Upper lobe of right lung (tissue), 1 donor: ENCODE measurements at places on chromosomes 16 and 17. TPM values are rescaled to one million over a fixed set of nuclear protein-coding genes. Genes with fewer than 3 reads are reported as not detected.

Gene AKTIP
- 40.7 TPM for total RNA-seq

Gene FOXC2
- 1.1 TPM for total RNA-seq

Gene KRTAP2-2
- not detected for total RNA-seq

Gene TMEM235
- total RNA-seq = not detected

Gene AGRP
- 4.9 TPM for total RNA-seq

Gene GFAP
- not detected for total RNA-seq

Gene KCNJ18
- total RNA-seq = not detected

Gene DNAH3
- 0.06 TPM for total RNA-seq

Gene FDXR
- 11.2 TPM for total RNA-seq

Gene FNDC8
- total RNA-seq = not detected

Gene SLC16A11
- total RNA-seq = 6.8 TPM

Gene ASPA
- 8.2 TPM for total RNA-seq
